ENCODE measurements at places on chromosomes 2 and 18.

DNA sequence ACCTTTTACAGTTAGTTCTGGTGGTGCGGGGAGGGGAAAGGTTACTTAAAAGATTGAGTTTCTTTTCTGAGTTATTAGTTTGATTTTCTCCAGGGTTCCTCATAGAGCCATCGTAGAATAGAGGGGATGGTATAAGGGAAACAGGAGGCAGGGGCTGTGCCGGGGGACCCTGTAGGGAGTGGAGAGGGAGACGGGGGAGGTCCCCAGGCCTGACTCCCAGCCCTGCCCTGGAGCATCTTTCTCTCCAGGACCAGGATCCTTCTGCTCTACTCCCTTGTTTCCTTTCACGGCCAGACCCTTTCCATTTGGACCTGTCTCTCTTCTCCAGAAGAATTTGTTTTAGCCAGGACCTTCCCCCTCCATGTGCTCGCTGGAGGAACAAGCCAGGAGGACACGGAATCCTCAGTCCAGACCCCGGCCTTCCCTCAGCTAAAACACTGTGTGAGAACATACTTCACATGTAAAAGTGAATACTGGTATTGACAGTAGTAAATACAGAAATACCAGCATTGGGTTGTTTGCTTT lies 35.4 kb downstream of the DGKD start:
- no peak for DNase-seq

DNA sequence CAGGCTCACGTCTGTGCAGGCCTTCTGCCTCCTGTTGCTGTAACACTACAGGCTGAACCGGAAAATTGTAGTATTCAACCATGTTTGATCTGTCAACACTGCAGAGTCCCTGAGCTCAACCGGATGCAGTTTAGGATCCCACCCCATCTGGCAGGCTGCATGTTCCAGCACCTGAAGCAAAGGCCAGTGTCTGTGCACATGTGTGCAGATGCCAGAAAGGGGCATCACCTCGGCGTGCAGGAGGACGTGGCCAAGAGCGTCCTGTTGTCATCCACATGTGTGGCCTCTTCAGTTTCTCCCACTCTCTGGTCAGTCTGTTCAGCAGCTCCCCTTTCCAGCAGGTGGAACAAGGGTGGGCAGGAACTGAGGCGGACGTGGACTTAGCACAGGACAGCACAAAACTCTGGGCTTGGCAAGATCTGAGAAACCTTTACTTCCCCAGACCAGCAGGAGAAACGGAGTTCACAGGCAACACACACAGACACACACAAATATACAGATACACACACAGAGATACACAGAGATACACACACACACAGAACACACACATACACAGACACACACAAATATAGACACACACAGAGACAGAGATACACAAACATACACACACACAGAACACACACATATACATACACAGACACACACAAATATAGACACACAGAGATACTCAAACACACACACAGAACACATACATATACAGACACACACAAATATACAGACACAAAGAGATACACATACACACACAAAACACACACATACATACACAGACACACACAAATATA lies 111.3 kb downstream of the NDUFA10 start:
- no peak for DNase-seq

GRCh38 chr18:8994603-8995002 lies 107.9 kb upstream of the NDUFV2 start:
- DNase-seq: no peak

DNA sequence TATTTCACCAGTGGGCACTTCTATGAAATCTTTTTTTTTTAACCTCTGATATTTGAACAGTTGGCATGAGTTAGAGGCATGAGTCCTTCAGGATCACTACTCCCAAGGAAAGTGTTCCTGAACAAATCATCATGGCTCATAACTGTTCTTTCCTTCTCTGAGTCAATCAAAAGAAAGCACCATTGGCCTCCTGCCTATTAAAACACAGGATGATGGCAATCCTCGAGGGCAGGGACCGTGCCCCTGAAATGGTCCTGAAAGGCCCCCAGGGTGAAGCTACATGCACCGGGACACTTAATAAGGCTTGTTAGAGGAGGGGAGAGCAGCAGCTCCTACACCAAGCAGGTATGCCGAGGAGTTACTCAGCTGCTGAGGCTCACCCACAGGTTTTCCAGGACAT lies 43.5 kb downstream of the SLC14A2 start:
- no peak for DNase-seq

GRCh38 chr2:54158311-54158710 lies 42.9 kb downstream of the ACYP2 start:
- no peak for DNase-seq

GRCh38 chr2:96924775-96925747 lies 55.2 kb upstream of the SEMA4C start:
- no peak for DNase-seq

GRCh38 chr2:101328474-101329007 lies 20.0 kb upstream of the RNF149 start:
- no peak for DNase-seq

- no peak for DNase-seq
Measured at GRCh38 chr2:178331474-178332432, 119.2 kb downstream of the PRKRA start.

DNA sequence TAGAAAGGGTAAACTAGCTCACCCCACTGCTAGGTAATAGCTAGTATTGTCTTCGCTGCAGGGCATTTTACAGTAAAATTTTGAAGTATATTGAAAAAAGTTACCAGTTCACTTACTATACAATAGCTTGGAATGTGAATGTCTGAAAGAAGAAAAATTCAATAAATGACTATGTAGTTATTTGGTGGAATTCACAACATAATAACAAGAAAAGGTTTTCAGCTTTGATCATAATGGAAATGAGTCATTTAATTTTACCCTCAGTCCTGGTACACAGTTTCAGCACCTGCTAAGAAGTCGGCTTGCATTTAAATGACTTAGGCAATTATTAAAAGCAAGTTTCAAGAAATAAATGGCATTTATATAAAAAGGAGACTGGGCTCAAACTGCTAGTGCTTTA lies 90.4 kb downstream of the NUP35 start:
- DNase-seq: no peak

DNA sequence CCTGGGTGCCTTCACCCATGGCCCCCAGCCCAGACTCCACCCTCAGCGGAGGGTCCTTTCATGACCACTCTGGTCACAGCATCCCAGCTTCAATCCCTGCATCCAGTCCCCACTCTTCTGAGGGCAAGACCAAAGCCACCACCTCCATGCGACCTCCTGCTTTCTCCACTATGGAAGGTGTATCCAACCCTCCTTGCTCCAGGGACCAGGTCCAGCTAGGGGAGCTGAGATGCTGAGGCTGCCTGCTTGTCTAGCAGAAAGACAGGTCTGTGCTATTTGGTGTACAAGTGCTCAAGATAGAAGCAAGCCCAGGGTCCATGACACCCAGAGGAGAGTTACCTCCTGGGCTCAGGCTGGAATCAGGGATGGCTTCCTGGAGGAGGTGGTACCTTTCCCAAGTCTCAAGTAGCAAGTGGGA lies 73.8 kb upstream of the RAB6C start:
- no peak for DNase-seq

GRCh38 chr18:8966821-8967220 lies 135.7 kb upstream of the NDUFV2 start:
- no peak for DNase-seq

DNA sequence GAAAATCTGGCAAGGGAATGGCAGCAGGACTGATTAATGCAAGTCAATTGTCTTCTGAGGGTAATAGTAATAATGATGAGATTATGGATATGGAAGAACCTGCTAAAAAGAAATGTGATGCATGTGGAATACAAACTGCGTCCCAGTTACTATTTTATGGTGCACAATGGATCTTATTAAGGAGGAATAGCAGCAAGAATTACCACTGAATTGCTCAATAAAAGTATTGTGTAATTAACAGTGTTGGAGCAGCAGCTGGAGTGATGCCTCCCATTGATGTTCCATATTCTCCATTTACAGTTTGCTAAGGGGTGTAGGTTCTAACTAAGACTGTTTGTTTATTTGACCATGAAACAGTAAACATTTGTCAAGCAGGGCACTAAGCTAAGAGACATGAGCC lies 167.9 kb downstream of the HRH4 start:
- DNase-seq: no peak

- no peak for DNase-seq
Measured at GRCh38 chr2:31287654-31288053, 53.7 kb downstream of the EHD3 start.

- no peak for DNase-seq
Measured at GRCh38 chr2:212843409-212844199, 305.0 kb upstream of the ERBB4 start.

DNA sequence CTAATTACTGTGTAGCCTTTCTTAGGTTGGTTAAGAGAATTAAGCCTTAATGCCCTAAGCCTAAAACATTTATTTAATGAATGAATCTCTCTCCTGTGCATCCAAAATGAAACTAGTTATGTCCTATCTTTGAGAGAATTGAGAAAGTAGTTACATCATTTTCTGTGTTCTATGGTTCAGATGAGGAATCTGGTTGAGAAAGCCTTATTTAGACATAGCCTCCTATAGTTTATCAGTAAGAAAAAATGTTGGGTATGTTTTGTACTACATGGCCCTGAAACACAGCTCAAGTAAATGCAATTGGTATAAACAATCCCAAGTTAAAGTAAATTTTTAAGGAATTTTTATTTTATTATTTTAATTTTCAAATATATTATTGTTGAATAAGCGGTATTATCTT lies 25.9 kb upstream of the RAMP1 start:
- no peak for DNase-seq

- no peak for DNase-seq
Measured at GRCh38 chr2:147390475-147390874, 454.4 kb upstream of the ACVR2A start.

- DNase-seq: no peak
Measured at GRCh38 chr18:35029770-35030169, 11.4 kb upstream of the MAPRE2 start.

GRCh38 chr2:235373171-235373570 lies 120.7 kb upstream of the AGAP1 start:
- DNase-seq: no peak

GRCh38 chr2:212328136-212328535 lies 210.5 kb downstream of the ERBB4 start:
- no peak for DNase-seq

All from hippocampal formation (tissue), 2 donors.